ENCODE measurements at places on chromosomes 12 and 14.

GRCh38 chr12:113155646-113156045, 6.1 kb downstream of the CFAP73 start:
- no peak for DNase-seq

DNA sequence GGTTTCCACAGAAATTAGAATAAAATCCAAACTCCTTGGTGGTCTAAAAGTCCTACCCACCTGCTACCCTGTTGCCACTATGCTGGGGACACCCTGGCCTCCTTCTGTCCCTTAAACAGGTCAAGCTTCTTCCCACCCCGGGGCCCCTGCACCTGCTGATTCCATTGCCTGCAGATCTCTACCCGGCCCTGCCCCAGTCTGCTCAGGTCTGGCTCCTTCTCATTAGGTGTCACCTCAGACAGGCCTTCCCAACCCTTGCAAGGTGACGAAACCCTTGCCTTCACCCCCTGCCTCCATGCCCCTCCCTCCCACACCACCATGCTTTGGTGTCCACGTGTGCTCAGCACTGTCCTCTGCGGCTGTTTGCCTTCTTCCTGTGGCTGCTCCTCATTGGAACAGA, 170.6 kb downstream of the PIWIL1 start:
- DNase-seq, result no peak

DNA sequence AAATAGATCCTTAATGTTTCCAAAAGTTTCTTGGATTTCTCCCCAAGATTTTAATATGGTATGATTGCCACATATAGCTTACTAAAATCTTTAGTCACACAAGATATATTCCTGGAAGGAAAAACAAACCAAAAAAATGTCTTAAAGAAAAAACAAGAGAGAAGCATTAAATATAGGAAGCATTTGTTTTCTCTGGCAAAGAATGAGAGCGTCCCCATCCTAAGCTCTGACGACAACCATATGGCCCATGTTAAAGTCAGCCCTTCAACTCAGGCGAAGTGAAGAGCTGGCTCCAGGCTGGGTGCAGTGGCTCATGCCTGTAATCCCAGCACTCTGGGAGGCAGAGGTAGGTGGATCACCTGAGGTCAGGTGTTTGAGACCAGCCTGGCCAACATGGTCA, 35.6 kb downstream of the GCH1 start:
- DNase-seq, result peak; percentile 24

GRCh38 chr12:86241600-86241999, 14.6 kb downstream of the MGAT4C start:
- DNase-seq, result no peak

- peak; percentile 78 for DNase-seq
These were observed 10.1 kb upstream of the GRIP1 start for GRCh38 chr12:66688846-66689439.

GRCh38 chr14:61956517-61956916, 194.3 kb downstream of the SNAPC1 start:
- DNase-seq, result no peak

DNA sequence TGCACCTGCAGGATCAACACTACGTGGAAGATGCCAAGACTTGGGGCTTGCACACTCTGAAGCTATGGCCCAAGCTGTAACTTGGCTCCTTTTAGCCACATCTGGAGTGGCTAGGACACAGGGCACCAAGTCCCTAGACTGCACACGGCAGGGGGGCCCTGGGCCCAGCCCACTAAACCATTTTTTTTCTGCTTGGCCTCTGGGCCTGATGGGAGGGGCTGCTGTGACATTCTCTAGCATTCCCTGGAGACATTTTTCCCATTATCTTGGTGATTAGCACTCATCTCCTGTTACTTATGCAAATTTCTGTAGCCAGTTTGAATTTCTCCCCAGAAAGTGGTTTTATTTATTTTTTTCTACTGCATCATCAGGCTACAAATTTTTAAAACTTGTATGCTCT, 1080.7 kb downstream of the LRFN5 start:
- DNase-seq, result no peak

DNA sequence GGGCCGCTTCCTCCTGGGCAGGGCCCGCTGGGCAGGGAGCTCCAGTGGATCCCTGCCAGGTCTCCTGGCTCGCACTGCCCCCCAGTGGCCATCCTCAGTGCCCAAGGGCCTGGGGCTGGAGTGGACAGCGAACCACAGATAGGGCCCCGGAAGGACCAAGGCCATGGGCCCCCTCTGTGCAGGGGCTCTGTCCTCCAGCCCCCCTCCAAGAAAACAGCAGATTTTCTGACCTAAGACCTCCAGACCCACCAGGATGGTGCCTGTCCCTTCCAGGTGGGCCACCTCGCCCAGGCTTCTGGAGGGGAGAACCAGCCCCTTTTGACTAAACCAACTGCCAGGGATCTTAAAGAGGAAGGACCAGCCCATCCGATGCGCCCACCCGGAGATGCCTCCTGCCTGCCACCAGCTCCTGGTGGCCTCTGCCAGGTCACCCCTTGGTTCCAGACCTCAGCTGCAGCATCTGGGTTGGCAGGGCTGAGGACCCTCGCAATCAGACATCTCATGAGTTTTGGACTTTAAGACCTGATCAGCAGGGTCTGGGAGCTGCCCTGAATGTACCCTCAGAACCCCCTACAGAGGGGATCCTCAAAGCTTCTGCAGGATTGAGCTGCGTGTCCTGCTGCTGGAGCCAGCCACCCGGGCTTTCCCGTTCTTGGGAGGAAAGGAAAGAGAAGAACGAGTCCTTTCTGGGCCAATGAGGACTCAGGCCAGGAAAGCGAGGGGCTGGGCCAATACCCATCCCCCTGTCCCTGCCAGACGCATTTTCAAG, 325.8 kb upstream of the DIO3 start:
- peak; percentile 86 for DNase-seq

GRCh38 chr14:78346747-78347146, 176.6 kb downstream of the NRXN3 start:
- no peak for DNase-seq

DNA sequence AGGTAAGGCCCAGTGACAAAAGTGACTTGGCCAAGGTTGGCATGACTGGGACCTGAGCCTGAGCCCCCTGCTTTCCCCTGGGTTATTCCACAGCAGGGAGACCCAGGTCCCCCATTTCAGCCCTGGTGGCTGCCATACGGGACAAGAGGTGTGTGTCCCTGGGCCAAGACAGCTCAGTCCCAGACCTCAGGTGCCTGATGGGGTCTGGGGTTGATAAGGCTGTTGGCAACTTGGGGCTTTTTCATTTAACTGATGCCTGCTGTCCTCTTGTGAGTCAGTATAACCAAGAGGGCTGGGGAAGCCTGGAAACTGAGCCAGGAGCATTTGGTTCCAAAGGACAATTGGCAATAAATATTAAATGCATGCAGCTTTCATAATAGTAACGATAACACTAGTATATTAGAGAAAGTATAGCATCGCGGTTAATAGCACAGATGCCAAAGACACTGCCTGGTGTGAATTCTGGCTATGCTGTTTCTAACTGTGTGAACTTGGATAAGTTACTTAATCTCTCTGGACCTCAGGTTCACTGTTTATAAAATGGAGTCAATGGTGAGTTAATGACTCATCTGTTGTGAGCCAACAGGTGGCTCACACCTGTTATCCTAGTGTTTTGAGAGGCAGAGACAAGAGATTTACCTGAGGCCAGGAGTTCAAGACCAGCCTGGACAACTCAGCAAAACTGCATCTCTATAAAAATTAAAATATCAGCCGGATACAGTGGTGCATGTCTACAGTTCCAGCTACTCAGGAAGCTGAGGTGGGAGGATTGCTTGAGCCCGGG, 898 bp downstream of the SDSL start:
- DNase-seq, result no peak

GRCh38 chr12:124992874-124993625, 395 bp upstream of the BRI3BP start:
- DNase-seq, result peak; percentile 87

GRCh38 chr12:52461693-52462092, 9.7 kb upstream of the KRT6B start:
- no peak for DNase-seq

Data from eye (tissue), 1 donor.